ENCODE measurements at places on chromosomes 11 and 22.

GRCh38 chr11:11182261-11182660 is 170.8 kb downstream of the CSNK2A3 start:
- no peak for DNase-seq

DNA sequence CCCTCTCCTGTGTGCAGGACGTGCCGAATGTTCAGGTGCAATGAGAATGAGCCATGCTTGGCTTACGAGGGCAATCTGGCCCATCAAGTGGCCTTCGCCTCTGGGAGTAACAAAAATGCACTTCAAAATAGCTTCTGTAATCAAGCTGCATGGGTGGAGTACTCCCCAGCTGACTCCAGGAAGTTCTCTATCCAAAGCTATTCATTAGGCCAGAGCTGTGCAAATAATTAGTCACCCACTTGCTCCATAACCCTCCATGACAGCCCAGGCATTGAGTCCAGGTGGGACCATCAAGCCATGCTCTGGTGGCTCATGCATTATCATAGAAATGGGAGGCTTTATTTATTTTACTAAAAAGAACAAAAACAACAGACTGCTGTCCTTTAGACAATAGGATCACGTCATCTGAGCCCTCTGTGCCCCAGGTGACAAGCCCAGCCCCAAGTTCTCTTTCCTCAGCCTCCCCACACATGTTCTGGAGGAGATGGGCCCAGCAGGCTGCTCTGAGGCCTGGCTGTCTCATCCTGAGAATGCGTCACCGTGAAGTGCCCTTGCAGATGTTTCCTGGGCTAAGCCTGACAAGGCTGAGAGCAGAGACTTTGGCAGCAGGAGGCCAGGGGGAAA is 244.7 kb downstream of the ETS1 start:
- no peak for DNase-seq

DNA sequence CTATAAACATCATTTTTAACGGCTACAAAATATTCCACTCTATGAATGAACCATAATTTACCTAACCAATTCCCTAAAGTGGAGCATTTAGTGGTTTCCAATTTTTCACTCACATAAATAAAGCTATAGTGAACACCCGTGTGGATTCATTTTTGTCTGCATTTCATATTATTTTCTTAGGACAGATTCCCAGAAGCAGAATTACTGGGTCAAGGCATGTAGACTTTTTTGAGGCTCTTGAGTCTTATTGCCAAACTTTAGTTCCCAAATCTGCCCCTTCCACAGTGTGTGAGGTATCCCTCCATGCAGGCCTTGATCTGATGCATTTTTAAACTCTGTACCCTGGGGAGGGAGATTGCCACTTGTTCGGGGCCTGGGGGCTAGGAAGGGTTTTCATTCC is 198.2 kb downstream of the TENM4 start:
- no peak for DNase-seq

- no peak for DNase-seq
These were observed 53.8 kb upstream of the CAPRIN1 start for GRCh38 chr11:33997584-33998251.

DNA sequence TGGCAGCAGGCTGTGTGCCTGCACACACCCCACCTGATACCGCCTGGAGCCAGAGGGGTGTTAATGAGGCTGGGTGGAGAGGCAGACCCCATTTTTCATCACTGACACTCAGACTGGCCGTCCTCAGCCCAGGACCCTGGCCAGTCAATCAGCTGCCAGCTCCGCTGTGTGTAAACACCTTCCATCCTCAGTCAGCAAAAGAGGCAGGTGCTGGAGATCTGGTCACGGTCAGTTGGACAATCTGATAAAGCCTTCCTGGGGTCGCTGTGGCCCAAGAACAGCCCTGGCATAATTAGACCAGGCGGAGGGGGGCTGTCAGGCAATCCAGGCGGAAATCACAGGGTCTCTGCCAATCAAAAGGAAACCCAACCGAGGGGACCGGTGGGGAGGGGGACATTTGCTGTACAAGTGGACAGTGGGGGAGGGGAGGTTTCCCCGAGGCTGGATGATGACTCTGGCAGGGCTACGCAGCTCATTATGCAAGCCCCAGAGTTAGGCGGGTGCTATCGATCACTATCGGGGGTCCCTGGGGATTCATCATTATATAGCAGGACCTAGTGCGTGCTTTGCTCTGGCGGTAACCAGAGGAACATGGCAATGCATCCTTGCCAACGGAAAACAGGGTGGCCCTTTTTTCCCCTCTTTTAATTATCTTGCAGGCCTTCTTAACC is 72.9 kb downstream of the ABTB2 start:
- DNase-seq: no peak

DNA sequence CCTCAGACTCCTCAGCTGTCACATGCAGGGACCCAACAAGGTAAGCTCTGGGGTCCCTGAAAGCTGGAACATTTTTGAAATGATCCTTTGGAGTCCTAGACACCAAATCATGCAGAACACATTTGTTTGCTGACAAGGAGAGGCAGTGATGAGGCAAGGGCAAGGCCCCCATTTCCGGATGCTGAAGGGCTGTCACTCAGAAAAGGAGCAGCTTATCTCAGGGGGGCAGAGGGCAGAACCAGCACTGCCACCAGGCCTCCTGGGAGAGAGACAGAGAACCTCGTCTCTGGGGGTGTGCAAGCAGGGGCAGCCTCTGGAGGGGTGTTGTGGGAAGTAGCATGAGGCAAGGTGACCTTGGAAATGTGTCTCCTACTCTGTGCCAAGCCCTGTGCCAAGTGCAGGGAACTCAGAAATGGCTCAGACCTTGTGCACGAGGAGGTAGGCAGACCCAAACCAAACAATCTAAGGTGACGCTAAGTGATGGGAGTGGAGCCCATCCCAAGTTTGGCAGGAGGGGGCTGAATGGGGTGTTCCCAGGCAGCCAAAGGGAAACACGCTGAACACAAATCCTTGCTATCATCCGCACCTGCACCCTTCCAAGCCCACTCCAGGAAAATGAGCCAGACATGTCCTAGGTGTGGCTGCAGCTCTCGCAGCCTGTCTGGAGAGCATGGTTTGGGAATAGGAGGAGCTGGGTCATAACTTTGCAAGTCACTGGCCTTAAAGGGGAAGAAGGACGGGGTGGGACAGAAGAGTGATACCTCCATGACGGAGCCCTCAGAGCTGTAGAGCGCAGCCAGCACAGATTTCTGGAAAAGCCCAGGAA is 94.2 kb downstream of the PDE2A start:
- no peak for DNase-seq

DNA sequence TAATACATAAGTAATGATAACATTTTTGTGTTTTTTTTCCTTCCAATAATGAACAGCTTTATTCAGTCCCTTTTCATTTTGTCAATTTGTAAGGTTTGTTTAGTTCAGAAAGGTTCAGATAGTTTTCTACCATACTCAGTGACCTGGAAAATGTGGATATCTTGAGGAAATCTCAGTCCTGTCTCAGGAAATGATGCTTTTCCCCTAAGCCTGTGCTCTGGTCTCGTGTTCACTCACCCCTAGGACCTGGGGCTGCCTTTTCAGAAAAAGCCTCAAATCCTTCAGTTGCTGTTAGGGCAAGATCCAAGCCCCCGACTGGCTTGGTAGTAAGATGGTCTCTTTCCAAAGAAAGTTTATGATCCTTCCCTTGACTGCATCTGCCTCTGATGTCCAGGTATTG is 21.8 kb downstream of the MS4A6A start:
- no peak for DNase-seq

DNA sequence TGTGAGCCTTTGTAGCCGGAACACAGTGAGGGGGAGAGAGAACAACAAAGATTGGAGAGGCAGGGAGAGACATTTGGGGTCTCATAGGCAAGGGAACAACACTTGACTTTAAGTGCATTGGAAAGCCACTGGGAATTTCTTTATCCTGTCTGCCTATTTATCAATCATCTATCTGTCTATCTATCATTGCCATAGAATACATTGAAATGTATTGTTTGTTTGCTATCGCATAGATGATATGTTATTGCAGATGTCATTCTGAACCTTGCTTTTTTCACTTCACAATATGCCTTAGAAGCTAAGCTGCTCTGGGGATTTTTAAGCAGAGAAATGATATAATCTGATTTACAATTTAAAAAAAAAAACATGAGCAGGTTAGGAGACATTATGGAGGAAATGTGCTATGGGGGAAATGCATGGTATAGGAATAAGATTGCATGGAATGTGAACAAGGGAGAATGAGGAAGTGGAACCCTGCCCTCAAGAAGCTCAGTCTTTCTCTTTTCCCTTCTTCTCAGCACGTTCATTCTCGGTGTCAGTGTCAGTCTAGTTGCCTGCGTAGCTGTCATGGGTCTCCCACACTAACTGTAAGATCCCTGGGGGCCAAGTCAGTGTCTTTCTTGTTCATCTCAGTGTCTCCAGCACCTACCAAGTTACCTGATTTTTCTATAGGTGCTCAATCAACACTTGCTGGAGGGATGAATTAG is 158.7 kb upstream of the ARHGAP20 start:
- DNase-seq: no peak

DNA sequence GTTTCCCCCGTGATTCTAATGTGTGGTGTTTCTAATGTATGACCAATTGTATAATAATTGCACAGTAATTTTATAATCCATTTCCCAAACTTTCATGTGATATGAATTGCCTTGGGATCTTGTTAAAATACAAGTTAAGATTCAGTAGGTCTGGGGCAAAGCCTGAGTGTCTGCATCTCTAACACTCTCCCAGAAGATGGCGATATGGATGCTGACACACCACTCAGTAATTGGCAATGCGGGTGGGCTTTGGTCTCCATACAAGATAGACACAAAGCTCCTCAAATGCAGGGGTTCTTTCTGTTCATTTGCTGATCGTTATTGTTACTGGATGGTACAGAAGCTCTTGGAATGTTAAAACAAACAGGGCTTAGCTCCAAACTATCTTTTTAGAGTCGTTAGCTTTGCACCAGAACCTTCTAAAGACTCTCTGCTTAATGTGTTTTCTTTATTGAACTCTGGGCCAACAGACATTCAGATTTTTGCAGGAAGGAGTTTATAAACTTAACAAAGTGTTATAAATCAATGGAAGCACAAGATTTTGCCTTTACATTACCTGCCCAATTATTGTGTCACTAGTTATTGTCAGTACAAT is 45.4 kb upstream of the ANO3 start:
- peak; percentile 38 for DNase-seq

GRCh38 chr11:111715142-111715816 is 50.9 kb downstream of the PPP2R1B start:
- no peak for DNase-seq

DNA sequence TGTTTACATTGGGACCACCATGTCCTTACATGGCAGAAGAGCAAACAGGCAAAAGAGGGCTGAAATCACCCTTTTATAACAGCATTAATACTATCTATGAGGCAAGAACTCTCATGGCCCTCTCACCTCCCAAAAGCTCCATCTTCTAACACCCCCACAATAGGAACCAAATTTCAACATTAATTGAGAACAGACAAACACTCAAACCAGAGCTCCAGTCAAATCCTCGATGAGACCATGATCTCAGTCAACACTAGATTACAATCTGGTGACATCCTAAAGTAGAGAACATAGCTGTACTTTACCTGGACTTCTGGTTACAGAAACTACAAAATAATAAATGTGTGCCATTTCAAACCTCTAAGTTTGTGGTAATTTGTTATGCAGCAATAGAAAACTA is 25.1 kb downstream of the OR2AG2 start:
- no peak for DNase-seq

- DNase-seq: no peak
These were observed 2.5 kb upstream of the CENPM start for GRCh38 chr22:41949297-41949965.

- DNase-seq: no peak
These were observed 21.4 kb upstream of the PISD start for GRCh38 chr22:31683181-31684105.

- DNase-seq: no peak
These were observed 171.5 kb downstream of the SBF2 start for GRCh38 chr11:10122326-10123197.

DNA sequence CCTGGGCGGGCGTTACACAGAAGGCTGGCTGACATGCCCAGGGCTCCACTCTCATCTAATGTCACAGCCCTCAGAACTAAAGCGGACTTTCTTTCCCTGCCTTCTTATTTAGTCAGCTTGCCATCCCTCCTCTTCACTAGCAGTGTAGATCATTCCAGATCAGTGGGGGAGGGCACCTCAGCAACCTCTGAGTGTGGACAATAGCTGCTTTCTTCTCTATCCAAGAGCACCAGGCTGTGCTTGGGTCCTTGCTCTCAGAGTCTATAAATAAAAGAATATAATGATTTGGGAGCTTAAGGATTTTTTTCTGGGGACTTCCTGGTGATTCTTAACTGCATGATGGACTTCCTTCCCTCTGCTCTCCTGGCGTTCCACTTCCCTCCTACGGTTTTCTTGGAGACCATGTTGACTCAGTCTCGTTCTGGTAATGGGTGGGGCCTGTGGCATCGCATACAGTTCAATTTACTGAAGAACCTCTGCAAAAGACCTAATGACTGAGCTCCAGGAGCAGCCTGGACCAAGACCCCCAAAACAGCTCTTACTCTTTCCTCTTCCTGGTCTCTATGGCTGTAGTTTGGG is 2.9 kb upstream of the HMBS start:
- DNase-seq: no peak

- DNase-seq: no peak
These were observed 20.8 kb downstream of the MUC15 start for GRCh38 chr11:26551186-26551801.

- no peak for DNase-seq
These were observed 771 bp downstream of the NDUFV1 start for GRCh38 chr11:67607507-67607906.

DNA sequence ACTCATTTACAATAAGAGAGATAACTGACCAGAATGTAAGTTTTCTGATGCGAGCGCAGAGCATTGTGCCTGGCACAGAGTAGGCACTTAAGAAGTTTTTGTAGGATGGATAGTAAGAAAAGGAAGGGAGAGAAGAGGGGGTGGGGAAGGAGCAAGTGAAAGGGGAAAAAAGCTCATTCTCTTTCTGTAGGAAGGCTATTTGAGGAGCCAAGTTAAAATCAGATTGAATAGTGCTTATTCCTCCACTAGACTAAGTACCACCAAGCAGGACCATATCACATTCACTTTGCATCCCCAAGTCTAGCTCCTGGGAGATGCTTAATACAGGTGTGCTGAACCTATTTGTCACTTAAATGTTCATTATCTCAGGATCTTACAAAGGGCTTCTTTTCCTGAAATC is 14.1 kb upstream of the CRKL start:
- no peak for DNase-seq

DNA sequence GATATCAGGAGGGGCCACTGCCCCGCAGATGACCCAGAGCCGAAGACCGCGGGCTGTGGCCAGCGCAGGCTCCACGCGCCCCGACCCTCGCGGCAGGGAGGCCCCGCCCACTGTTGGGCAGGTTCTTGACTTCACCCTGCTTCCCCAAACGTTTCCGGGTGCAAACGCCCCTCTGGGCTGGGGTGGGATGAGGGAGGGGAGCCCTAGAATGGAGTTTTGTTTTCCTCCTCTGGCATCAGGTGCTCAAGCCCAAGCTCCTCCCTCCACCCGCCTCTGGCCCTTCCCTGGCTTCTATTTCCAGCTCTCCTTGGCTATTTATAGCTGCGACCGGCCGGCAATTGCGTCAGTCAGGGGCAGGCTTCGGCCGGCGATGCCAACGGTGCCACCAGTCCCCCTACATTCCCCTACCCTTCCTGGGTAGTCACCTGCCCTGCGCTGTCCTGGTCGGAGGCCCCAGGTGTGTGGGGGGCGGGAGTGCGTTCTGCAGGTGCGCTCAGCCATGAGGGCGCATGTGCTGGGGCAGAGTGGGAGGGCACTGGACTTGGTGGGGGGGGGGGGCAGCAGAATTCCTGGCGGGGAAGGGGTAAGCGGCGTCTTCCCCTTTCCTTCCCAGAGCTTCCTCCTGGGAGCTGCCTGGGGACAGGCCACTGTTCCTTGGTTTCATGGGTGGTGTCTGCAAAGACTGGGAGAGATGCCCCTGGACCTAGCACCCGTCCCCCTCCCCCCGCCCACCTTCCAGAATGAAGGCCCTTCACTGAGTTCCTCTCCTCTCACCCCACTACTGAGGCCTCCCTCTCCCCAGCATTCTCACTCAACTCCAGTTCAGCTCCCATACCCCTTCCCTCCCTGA is 23.6 kb downstream of the DUSP8 start:
- peak; percentile 33 for DNase-seq

All from HEK293T (cell line).